ENCODE measurements at places on chromosomes 16 and 17.

GRCh38 chr16:9797306-9797705 lies 384.9 kb downstream of the GRIN2A start:
- ATAC-seq: no peak

GRCh38 chr17:376936-377863 lies 24.6 kb upstream of the RPH3AL start:
- ATAC-seq: peak; percentile 75

DNA sequence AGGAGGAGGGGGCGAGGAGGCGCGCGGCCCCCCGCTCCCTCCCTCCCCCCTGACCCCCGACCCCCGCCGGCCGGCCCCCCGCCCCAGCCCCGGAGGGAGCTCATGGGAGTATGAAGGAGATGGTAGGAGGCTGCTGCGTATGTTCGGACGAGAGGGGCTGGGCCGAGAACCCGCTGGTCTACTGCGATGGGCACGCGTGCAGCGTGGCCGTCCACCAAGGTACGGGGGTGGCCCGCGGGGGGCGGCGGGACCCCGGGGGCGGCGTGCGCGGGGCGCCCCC lies 390 bp downstream of the MLLT6 start:
- no peak for ATAC-seq

DNA sequence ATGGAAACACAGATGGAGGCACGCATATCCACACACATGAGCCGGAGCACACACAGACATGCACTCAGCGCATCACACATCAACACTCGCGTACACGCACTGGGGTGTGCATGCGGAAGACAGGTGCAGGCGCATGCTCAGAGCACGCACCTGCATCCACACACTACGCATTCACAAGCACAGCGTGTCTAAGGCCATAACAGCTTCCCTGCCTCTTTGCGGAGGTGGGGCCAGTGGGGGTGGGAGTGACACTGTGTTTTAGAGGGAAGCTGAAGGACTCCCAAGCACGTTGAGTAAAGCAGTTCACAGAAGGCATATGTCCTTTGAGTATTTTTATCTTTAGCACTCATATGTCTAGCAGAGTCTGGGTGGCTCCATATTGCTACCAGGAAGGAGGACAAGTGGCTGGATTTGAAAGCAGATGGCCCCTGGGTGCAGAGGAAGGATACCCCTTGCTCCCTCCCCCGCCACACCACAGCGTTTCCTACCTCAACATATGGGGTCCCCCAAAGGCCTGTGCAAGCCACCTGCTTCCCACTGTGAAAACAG lies 68.6 kb upstream of the TOB1 start:
- ATAC-seq: no peak

DNA sequence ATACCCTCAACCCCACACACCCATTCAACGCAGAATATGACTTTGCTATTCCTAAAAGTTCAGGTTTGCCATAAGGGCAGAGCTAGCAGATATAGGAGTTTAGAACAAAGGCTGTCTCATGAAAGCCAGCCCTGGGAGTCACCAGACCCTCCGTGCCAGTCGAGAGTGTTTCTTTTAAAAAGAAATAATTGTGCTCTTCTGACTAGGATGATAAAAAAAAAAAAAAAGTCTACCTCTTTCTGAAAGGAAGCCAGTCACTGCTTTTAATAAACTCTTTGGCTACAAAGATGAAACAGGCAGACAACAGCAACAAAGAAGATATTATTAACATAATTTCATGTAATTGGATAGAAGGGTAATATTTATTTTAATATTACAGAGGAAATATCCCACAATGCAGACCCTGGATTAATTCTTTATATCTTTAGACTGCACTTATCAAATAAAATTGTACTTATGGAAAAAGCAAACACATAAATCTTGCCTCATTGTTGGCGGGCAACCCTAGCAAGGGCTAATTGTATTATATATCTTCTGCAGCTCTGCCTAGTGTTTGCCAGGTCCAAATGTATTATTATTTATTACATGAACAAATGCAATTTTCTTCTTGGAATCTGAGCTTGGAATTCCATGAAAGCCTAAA lies 277.5 kb upstream of the DYNLRB2 start:
- no peak for ATAC-seq

DNA sequence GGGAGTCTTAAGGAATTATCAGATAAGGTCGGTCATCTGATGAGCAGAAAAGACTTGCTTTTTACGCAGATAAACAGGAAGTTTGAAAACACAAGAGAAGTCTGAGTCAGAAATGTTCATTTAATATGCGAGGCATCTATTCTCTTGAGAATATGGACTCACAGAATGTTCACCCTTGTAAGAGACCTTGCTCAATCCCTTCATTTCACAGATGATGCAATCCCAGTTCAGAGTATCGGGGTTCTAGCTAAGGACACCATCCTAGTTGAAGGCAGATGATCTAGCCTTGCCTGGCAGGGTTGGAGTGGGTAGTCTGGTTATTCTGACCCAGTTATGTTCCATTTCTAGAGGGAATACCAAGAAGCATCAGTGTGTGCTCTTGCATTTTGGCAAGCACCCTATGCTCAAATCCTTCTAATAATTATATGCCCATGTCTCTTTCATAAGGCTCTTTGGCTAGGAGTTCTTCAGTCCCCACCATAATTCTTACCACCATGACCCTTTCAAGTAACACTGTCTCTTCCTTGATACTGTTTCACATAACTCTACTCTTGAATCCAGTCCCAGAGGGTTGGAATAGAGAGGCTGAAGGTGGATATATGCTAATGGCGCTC lies 42.5 kb downstream of the YPEL2 start:
- peak; percentile 65 for ATAC-seq

GRCh38 chr17:73623247-73623646 lies 21.0 kb downstream of the SDK2 start:
- no peak for ATAC-seq

All from gastroesophageal sphincter (tissue), 4 donors.